H7 (cell line): ENCODE measurements at places on chromosomes 4 and X.

DNA sequence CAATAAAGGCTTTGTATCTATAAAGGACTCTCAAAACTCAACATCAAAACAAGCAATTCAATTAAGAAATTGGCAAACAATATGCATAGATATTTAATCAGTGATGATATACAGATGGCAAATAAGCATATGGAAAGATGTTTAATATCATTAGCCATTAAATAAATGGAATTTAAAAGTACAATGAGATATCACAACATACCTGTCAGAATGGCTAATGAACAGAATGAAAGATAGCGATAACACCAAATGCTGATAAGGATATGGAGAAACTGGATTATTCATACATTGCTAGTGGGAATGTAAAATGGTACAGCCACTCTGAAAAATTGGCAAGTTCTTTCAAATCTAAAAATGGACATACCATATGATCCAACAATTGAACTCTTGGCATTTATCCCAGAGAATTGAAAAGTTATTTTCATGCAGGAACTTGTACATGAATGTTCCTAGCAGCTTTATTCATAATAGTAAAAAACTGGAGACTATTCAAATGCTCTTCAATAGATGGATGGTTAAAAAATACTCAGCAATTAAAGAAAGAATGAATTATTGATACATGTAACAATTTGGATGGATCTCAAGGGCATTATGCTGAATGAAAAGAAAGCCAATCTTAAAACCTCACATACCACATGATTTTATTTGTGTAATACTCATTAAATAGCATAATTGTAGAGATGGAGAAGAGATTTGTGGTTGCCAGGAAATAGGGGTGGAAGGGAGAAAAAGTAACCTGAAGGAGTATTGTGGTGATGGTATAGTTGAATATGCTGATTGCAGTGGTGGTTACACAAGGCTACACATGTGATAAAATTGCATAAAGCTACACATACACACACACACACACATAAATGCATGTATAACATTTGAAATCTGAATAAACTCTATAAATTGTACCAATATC, 45.9 kb upstream of the ALG13 start:
- DNase-seq: no peak

GRCh38 chrX:79146640-79147390, 2.3 kb downstream of the GPR174 start:
- no peak for DNase-seq

GRCh38 chr4:120156120-120156718, 89.6 kb upstream of the MAD2L1 start:
- DNase-seq: no peak

GRCh38 chr4:54228546-54228945, 547 bp upstream of the PDGFRA start:
- DNase-seq: peak; percentile 26

DNA sequence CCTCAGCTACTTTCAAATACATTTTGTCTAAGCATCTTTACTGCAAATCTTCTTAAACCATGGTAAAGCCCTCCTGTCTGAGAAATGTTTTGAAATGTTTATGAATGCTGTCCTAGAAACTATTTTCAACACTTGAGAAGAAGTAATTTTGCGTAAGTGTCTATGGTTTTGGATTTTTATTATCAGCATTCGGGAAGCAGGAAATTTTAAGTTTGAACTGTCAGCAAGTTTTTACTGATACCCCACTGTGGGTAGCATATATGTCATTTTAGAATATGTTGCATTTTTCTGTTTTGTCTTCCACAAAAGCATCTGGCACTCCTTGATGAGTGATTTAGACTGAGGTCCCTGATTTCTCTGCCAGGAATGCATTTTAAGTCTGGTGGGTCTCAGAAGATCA, 302.4 kb upstream of the GIMD1 start:
- no peak for DNase-seq
